ENCODE measurements at places on chromosomes 1 and 21. TPM values are rescaled to one million over a fixed set of nuclear protein-coding genes. Genes with fewer than 3 reads are reported as not detected.

CYP4A11 gene
- total RNA-seq, result not detected

F3 gene
- 1.4 TPM for total RNA-seq

WASF2 gene
- total RNA-seq, result 272 TPM

GPR37L1 gene
- not detected for total RNA-seq

COL6A2 gene
- 378 TPM for total RNA-seq

CDC7 gene
- total RNA-seq, result 21.3 TPM

B3GALT5 gene
- 7.3 TPM for total RNA-seq
